ENCODE measurements at places on chromosomes 4 and X. TPM values are rescaled to one million over a fixed set of nuclear protein-coding genes. Genes with fewer than 3 reads are reported as not detected.
A peak's percentile ranks its signal among the peaks of the same experiment; 100 is the strongest.

Gene USP17L17
- total RNA-seq, result not detected

Gene NALF2
- 0.14 TPM for total RNA-seq

GRCh38 chr4:158197194-158197776, 13.0 kb upstream of the TMEM144 start:
- DNase-seq, result no peak

Gene SLC9B2
- total RNA-seq, result 2.7 TPM

- DNase-seq, result no peak
Observed at GRCh38 chr4:163556177-163556576, 61.7 kb downstream of the TMA16 start.

DNA sequence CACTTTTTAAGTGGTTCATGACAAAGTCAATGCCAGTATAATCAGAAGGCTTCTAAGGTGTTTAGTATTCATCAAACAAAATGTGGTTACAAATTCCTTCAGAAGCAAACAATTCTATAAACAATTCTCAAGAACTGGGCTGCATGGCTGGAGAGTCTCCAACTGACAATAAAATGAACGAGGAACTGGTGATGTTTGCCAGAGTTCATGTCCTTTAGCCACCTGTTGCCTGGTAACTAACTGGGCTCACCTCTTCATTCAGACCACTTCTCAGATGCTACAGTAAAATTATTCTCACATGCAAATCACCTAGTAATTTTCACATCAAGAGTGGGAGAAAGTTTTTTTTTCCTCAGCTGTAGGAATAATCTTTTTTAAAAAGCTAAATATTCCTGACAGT, 53.3 kb downstream of the CAMK2D start:
- no peak for DNase-seq

Gene TLR10
- total RNA-seq, result not detected

Gene RAB40AL
- total RNA-seq, result not detected

- DNase-seq, result no peak
Observed at GRCh38 chr4:145480257-145480656, 1.4 kb upstream of the SMAD1 start.

Gene GUF1
- 24.0 TPM for total RNA-seq

Gene FAM9B
- not detected for total RNA-seq

Gene APLN
- total RNA-seq, result 2.2 TPM

DNA sequence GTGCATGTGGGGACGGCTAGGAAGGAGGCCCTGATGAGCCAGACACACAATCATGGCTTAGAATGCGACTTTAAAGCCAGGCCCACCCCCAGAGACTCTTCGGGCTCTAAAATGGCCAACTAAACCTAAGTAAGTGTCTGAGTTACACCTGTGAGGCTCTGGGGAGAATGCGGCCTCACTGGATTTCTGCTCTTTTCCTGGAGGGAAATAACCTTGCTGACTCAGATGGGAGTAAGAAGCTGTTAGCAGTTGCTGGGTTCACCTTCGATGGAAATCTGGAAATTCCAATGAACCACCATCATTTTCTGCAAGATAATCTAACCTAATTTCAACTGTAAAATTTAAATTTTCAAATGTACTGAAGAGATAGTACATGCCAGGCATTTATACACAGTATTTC, 97.6 kb upstream of the MAML3 start:
- DNase-seq, result no peak

- no peak for DNase-seq
Observed at GRCh38 chr4:121255986-121256750, 92.0 kb upstream of the TNIP3 start.

- no peak for DNase-seq
Observed at GRCh38 chr4:54365691-54366090, 136.6 kb downstream of the PDGFRA start.

GRCh38 chr4:71677568-71677967, 106.3 kb downstream of the GC start:
- no peak for DNase-seq

GRCh38 chrX:104745152-104745551, 179.2 kb downstream of the IL1RAPL2 start:
- no peak for DNase-seq

DNA sequence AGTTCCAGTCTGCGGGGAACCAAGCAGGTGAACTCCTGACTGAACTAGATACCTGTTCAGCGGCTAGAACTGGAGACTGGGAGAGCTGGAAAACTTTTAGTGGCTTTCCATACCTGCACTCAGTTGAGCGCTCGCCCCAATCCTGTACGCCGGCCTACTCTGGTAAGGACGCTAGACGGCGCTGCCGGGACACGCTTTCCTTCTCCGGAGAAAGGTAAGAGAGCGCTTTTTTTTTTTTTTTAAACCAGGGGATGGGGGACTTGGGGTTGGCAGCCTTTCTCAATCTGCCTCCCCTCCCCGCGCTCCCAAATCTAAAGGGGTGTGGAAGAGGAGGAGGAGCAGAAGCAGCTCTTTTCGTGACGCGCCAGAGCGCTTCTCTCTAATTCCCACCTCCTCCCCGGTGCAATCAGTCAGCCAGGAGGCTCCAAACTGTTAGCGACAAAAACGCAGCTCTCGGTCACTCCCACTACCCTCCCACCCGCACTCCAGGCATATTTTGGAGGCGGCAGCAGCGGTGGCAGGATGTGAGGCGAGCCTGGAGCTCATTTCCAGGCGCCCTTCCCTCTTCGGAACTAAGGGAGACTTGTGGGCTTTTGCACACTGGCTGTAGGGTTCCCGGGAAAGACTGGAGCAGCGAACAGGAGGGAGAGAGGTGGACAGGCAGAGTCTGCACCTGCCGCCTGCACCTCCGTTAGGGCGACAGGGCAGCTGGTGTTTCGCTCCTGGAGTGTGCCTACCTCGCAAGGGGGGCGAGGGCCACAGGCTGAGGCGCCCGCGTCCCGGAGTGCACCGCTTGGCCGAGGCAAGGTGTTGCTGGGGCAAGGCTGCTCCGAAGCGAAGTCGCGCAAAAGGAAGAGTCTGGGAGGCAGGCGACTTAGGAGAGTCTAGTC, at the start of gene IL1RAPL2:
IL1RAPL2 (plus strand) TSS at position 409 of the 890 bp plus-strand sequence.
- peak; percentile 48 for DNase-seq

DNA sequence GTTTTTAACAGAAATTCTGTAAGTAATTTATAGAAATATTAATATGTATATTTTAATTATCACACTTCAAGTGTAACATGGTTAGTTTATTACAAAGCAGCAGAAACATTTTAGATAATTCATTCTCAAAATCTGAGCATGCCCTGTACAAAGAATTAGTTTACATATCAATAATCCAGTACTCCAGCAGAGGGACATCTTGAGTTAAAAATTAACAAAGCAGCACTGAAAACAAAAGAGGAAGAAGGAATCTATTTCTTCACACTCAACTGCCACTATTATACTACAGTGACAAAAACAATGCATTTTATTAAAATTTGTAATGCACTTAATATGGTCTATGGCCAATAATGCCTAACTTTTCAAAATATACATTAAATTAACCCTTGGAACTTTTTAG, 179.1 kb upstream of the KLHL4 start:
- no peak for DNase-seq

GRCh38 chrX:19889582-19890342, 2.4 kb upstream of the SH3KBP1 start:
- no peak for DNase-seq

Gene LUZP4
- not detected for total RNA-seq

- no peak for DNase-seq
Observed at GRCh38 chrX:10525381-10526120, 94.8 kb downstream of the MID1 start.

- DNase-seq, result no peak
Observed at GRCh38 chrX:132953354-132953753, 5.1 kb downstream of the HS6ST2 start.

- DNase-seq, result no peak
Observed at GRCh38 chr4:88857588-88857987, 160.0 kb upstream of the NAP1L5 start.

GRCh38 chr4:124902001-124902515, 189.5 kb upstream of the ANKRD50 start:
- DNase-seq, result no peak

Gene XKRX
- total RNA-seq, result 0.09 TPM

GRCh38 chr4:88098993-88099752, 59.3 kb downstream of the ABCG2 start:
- no peak for DNase-seq

DNA sequence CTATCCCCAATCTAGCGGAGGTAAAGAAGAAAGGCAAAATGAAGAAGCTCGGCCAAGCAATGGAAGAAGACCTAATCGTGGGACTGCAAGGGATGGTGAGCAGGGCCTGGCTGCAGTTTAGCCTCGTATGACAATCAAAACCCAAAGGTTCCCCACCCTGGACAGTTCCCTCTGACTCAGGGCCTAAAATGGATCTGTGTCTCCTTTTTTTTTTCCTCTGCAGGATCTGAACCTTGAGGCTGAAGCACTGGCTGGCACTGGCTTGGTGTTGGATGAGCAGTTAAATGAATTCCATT, 986 bp downstream of the HDAC6 start:
- DNase-seq, result no peak

DNA sequence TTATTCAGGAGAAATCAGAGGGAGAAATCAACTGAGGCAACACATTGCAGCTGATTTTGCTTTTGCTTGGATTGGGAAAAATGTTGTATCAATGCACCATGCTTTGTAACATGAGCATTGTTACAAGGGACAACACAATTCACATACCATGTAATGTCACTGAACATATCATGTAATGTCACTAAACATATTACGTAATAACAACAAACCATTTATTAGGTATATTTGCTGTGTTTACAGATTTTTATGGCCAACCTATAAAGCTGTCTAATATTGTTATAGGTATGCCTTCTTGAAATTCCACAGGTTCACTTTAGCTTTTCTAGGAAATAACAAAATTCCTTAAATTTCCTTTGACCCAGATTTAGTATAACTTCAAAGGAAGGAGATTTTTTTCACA, 5.0 kb upstream of the HERC3 start:
- DNase-seq, result no peak

DNA sequence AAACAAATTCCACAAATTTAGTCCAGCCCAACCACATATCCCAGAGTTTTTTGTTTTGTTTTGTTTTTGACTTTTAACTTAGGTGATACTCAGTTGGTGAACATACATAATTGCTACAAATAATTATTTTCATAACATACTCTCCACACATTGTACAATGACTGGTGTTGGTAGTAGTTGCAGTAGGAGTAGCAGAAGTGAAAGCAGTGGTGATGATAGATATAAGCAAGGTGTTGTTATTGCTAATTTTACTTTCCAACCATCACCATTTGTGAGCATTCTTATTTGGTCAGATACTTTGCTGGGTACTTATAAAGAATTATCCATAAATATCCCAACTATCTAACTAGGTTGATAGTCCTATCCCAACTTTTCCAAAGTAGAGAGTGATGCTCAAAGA, 47.3 kb downstream of the ARHGAP24 start:
- DNase-seq, result no peak

Gene TMEM47
- total RNA-seq, result 25.3 TPM

Gene BEND2
- not detected for total RNA-seq

GRCh38 chrX:65920620-65921019, 119.3 kb downstream of the VSIG4 start:
- no peak for DNase-seq

Gene BEX1
- total RNA-seq, result not detected

DNA sequence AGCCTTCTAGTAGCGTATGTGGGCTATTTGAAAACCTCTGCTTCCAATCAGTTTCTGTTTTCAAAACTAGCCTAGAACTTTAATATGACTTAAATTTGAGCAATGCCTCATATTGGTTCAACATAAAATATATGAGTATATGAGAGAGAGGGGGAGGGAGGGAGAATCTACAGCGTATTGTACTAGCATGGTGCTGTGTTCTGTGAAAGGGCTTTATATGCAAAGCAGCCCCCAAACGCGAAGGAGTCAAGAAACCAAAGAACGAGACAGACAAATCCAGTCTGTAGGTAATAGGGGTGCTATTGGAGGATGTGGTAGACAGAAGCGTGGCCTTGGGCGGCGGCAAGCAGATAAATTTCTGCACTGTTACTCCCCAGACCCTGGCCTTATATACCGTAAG, 784 bp upstream of the ANXA5 start:
- no peak for DNase-seq

- DNase-seq, result no peak
Observed at GRCh38 chrX:87728459-87728858, 210.9 kb downstream of the KLHL4 start.

Gene TMEM33
- total RNA-seq, result 32.3 TPM

Gene POU4F2
- not detected for total RNA-seq

DNA sequence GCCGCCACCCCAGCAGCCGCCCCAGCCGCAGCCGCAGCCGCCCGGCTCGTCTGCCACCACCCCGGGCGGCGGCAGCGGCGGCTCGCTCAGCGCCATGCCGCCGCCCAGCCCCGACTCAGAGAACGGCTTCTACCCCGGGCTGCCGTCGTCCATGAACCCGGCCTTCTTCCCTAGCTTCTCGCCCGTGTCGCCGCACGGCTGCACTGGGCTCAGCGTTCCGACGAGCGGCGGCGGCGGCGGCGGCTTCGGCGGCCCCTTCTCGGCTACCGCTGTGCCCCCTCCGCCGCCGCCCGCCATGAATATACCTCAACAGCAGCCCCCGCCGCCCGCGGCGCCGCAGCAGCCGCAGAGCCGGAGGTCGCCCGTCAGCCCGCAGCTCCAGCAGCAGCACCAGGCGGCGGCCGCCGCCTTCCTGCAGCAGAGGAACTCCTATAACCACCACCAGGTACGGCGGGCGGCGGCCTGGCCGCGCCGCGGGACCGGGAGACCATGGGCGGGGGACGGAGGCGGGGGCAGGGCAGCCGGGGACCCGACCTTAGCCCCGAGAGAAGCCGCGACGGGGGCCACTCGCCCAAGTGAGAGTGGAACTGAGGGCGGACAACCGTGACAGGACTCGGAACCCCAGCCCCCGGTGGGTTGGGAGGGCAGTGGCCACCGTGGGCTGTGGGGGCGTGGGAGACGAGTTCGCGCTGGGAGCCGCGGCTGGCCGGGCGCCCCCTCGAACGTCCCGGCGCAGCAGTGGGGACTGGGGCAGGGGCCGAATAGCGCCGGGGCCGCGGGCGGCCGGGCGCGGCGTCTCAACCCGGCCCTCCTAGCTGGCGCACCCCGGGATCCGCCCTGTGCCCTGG, 1.8 kb downstream of the CPEB2 start:
- DNase-seq, result peak; percentile 71

GRCh38 chrX:40852586-40852985, 117.2 kb upstream of the MED14 start:
- no peak for DNase-seq

DNA sequence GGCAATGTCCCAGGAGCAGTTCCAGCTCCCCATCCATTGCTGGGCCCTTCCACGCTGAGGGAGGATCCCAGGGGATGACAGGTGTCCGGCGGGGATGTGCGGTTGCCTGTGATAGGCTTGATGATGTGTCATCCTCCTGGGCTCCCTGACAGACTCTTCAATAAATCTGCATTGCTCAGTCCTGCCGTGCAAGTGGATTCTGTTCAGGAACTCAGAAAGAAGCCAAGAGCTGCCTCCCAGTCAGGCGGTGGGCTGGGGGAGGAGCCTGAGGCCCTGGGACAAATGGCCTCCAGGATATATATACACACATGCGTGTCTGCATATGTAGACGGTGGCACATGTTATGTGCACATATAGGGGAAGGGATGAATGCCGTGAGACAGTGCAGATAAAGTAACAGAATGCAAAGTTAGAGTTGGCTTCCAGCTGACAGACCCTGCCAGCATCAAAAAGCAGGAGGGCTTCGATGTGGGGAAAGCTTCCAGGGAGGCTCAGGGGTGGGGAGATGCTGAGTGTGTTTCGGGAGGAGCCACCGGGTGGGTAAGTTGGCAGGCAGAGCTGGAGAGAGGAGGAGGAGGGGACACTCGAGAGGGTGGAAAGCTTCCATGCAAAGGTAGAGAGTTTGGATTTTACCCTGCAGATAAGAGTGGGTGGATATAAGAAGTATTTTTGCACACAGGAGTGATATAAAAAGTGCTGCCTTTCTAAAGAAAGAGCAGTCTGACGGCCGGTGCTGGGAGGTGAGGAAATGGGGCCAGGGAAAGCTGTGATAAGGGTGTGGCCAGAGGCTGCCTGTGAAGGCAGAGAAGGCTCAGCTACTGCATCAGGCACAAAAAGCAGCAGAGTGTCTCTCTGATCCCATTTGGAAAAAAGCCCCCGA, 28.5 kb upstream of the CRMP1 start:
- no peak for DNase-seq
